ENCODE measurements at places on chromosomes 7 and 10.
A peak's percentile ranks its signal among the peaks of the same experiment; 100 is the strongest.

- peaks cover 5% of the 10 kb centered on the region for H3K27me3 ChIP-seq
- H3K4me3 ChIP-seq: no peak overlapping the region
- no peaks in the 10 kb centered on the region for H3K4me1 ChIP-seq
- H3K27ac ChIP-seq: no peak overlapping the region
- DNase-seq: no peak
Observed at GRCh38 chr10:128461991-128462390, 335.8 kb upstream of the MKI67 start.

DNA sequence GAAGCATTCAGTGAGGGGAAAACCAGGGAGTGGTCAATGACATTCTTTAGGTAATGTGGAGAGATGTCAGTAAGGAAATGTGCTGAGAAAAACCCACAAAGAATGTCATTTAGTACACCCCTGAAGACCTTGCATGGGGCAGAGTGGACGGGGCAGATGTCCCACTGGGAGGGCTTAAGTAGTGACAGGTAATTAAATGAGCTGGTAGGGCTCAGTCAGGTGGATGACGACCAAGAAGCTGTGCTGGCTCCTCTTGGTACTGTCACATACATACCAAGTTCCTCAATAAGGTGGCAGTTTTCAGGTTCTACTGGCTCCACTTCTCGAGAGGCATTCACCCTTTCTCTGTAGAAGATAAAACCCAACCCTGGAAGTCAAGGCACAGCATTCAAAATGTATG lies 1.8 kb downstream of the PON3 start:
- H3K27ac ChIP-seq: no peak overlapping the region
- peaks cover 21% of the 10 kb centered on the region for H3K27me3 ChIP-seq
- no peaks in the 10 kb centered on the region for H3K36me3 ChIP-seq

GRCh38 chr7:16590424-16590823 lies 55.1 kb downstream of the ANKMY2 start:
- no peaks in the 10 kb centered on the region for H3K36me3 ChIP-seq
- no peak overlapping the region for H3K4me3 ChIP-seq
- H3K4me1 ChIP-seq: peaks cover 3% of the 10 kb centered on the region
- DNase-seq: no peak
- H3K27me3 ChIP-seq: peaks cover 1% of the 10 kb centered on the region

GRCh38 chr10:86871563-86872183 lies 85.7 kb downstream of the MMRN2 start:
- H3K27ac ChIP-seq: no peak overlapping the region
- DNase-seq: no peak
- H3K36me3 ChIP-seq: peaks cover 4% of the 10 kb centered on the region
- H3K4me3 ChIP-seq: no peak overlapping the region
- H3K27me3 ChIP-seq: no peaks in the 10 kb centered on the region
- peaks cover 4% of the 10 kb centered on the region for H3K4me1 ChIP-seq

- no peak for DNase-seq
- no peak within 1 kb of the TSS for H3K4me3 ChIP-seq
- H3K27me3 ChIP-seq: peaks cover 7% of the 10 kb centered on the region
- no peaks in the 10 kb centered on the region for H3K4me1 ChIP-seq
- peaks cover 2% of the 10 kb centered on the region for H3K36me3 ChIP-seq
Observed at GRCh38 chr10:59176241-59177030, at the start of gene PHYHIPL. TSS of gene PHYHIPL (plus strand) at chr10:59176643. CDS start at chr10:59176854, 211 bp downstream.

GRCh38 chr7:34332006-34332405 lies 326.0 kb upstream of the NPSR1 start:
- no peaks in the 10 kb centered on the region for H3K4me1 ChIP-seq
- H3K4me3 ChIP-seq: no peak overlapping the region
- DNase-seq: no peak
- H3K27ac ChIP-seq: no peak overlapping the region
- no peaks in the 10 kb centered on the region for H3K36me3 ChIP-seq

- no peaks in the 10 kb centered on the region for H3K36me3 ChIP-seq
- DNase-seq: no peak
- no peaks in the 10 kb centered on the region for H3K27me3 ChIP-seq
- H3K27ac ChIP-seq: no peak overlapping the region
Observed at GRCh38 chr7:85781606-85782005, 594.8 kb upstream of the SEMA3D start.

DNA sequence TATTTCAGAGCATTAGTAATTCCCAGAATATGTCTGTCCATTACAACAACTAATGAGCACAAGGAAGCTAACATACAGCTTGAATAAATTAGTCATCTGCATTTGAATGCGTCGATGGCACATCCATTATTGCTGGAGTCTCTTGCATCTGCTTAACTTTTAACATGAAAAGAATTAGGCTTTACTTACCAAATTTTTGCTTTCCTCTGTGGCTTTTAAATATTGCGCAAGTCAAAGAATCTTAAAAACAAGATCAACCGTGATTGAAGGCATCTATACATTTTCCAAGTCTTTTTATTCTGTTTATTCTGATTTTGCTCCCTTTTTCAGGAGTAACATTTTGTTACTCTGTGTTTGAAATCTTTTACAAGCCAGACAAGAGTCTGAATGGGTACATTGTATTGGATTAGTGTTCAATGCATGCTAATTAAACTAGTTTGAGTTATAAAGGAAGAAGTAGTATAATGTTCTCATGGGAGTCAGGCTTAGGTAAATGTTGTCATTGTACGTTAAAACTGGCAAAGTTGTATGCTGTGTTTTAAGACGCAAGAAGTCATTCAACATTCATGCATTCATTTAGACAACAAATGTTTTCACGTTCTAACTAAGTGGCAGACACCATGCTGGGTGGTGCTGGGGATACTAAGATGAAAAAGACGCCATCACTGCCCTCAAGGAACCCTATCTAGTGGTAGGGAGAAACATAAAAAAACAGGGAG lies 4.0 kb upstream of the CACNB2 start:
- H3K27ac ChIP-seq: no peak overlapping the region
- H3K4me1 ChIP-seq: no peaks in the 10 kb centered on the region
- H3K27me3 ChIP-seq: peaks cover 1% of the 10 kb centered on the region
- H3K36me3 ChIP-seq: no peaks in the 10 kb centered on the region
- no peak overlapping the region for H3K4me3 ChIP-seq
- no peak for DNase-seq

GRCh38 chr7:31957090-31957720 lies 113.0 kb downstream of the PDE1C start:
- no peaks in the 10 kb centered on the region for H3K4me1 ChIP-seq
- no peaks in the 10 kb centered on the region for H3K36me3 ChIP-seq
- no peak for DNase-seq
- no peak overlapping the region for H3K27ac ChIP-seq
- no peak overlapping the region for H3K4me3 ChIP-seq

- H3K27ac ChIP-seq: no peak overlapping the region
- no peaks in the 10 kb centered on the region for H3K4me1 ChIP-seq
Observed at GRCh38 chr10:120012566-120012965, 120.0 kb downstream of the SEC23IP start.

GRCh38 chr10:70272925-70273316 lies 10.9 kb downstream of the NPFFR1 start:
- H3K27me3 ChIP-seq: peaks cover 4% of the 10 kb centered on the region
- DNase-seq: peak; percentile 9
- peaks cover 6% of the 10 kb centered on the region for H3K4me1 ChIP-seq
- H3K27ac ChIP-seq: no peak overlapping the region
- H3K4me3 ChIP-seq: peak overlapping the region; percentile 5

- H3K27ac ChIP-seq: peak overlapping the region; percentile 21
- H3K27me3 ChIP-seq: no peaks in the 10 kb centered on the region
- no peaks in the 10 kb centered on the region for H3K36me3 ChIP-seq
- no peak for DNase-seq
- peak overlapping the region; percentile 74 for H3K4me3 ChIP-seq
Observed at GRCh38 chr10:70480239-70480861, 1.8 kb downstream of the PALD1 start.

GRCh38 chr7:2008936-2009540 lies 223.7 kb downstream of the MAD1L1 start:
- no peaks in the 10 kb centered on the region for H3K27me3 ChIP-seq
- no peak for DNase-seq
- H3K36me3 ChIP-seq: peaks cover 16% of the 10 kb centered on the region
- no peak overlapping the region for H3K27ac ChIP-seq

GRCh38 chr10:124802313-124802675 lies 675 bp downstream of the ABRAXAS2 start:
- peaks cover 8% of the 10 kb centered on the region for H3K4me1 ChIP-seq
- H3K27me3 ChIP-seq: peaks cover 3% of the 10 kb centered on the region
- no peak for DNase-seq
- peak overlapping the region; percentile 86 for H3K4me3 ChIP-seq
- H3K36me3 ChIP-seq: no peaks in the 10 kb centered on the region

GRCh38 chr10:75505840-75506506 lies 74.5 kb downstream of the LRMDA start:
- no peak for DNase-seq
- peaks cover 11% of the 10 kb centered on the region for H3K27me3 ChIP-seq
- no peak overlapping the region for H3K27ac ChIP-seq
- no peaks in the 10 kb centered on the region for H3K36me3 ChIP-seq
- H3K4me1 ChIP-seq: no peaks in the 10 kb centered on the region

- no peak overlapping the region for H3K27ac ChIP-seq
- H3K4me3 ChIP-seq: no peak overlapping the region
- no peak for DNase-seq
- H3K4me1 ChIP-seq: no peaks in the 10 kb centered on the region
- H3K36me3 ChIP-seq: no peaks in the 10 kb centered on the region
Observed at GRCh38 chr10:69786791-69787190, 14.9 kb upstream of the COL13A1 start.

- peaks cover 21% of the 10 kb centered on the region for H3K36me3 ChIP-seq
- H3K27me3 ChIP-seq: no peaks in the 10 kb centered on the region
- H3K27ac ChIP-seq: no peak overlapping the region
- no peak overlapping the region for H3K4me3 ChIP-seq
- no peak for DNase-seq
Observed at GRCh38 chr10:74081941-74082718, 68.5 kb downstream of the AP3M1 start.

DNA sequence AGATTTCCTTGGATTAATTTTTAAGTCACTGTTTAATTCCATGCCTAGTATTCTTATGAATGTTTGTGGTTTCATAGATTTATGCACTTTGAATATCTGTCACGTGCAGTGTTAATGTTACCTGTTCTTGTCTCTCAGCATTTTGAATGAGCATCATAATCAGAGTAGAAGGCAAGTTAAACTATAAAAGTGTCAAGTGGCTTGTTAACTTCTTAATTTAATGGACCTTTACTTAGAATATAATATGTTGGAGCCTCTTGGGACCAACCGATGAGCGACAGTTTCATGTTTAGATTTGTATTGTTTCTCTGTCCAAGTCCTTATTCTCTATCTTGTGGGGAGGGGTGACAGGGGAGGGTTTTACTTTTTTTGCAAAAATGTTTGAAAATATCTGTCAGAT lies 50.6 kb upstream of the MTURN start:
- H3K4me3 ChIP-seq: no peak overlapping the region
- no peaks in the 10 kb centered on the region for H3K27me3 ChIP-seq
- H3K4me1 ChIP-seq: peaks cover 2% of the 10 kb centered on the region
- no peak for DNase-seq
- peaks cover 4% of the 10 kb centered on the region for H3K36me3 ChIP-seq

GRCh38 chr10:123896246-123896927 lies 4.8 kb upstream of the CPXM2 start:
- DNase-seq: no peak
- H3K27ac ChIP-seq: no peak overlapping the region
- peaks cover 3% of the 10 kb centered on the region for H3K4me1 ChIP-seq
- peaks cover 11% of the 10 kb centered on the region for H3K27me3 ChIP-seq

DNA sequence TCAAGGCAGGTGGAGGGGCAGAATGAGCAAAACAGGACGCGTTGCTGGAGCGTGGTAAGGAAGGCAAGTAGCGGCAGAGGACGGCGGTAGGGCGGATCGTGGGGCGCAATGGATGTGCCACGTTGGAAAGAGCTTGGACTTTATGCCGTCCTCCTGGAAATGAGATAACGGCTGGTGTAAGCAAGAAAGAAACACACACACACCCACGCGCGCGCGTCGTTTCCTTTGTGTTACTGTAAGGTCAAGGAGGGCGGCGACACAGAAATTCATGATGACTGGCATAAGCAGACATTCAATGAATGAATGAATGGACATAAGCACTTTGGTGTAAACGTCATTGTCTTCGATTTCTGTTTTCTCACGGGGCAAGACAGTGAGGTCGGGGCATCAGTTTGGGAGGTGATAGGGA lies 683 bp upstream of the ENTPD7 start:
- peaks cover 2% of the 10 kb centered on the region for H3K36me3 ChIP-seq
- peaks cover 19% of the 10 kb centered on the region for H3K4me1 ChIP-seq
- peak overlapping the region; percentile 66 for H3K27ac ChIP-seq
- no peak for DNase-seq

GRCh38 chr7:131602304-131602993 lies 46.0 kb upstream of the PODXL start:
- no peak for DNase-seq
- no peaks in the 10 kb centered on the region for H3K36me3 ChIP-seq
- H3K27ac ChIP-seq: no peak overlapping the region
- H3K4me1 ChIP-seq: no peaks in the 10 kb centered on the region
- H3K4me3 ChIP-seq: no peak overlapping the region

- no peak overlapping the region for H3K4me3 ChIP-seq
- no peaks in the 10 kb centered on the region for H3K36me3 ChIP-seq
- H3K4me1 ChIP-seq: no peaks in the 10 kb centered on the region
- no peaks in the 10 kb centered on the region for H3K27me3 ChIP-seq
- no peak for DNase-seq
- no peak overlapping the region for H3K27ac ChIP-seq
Observed at GRCh38 chr10:126732308-126732707, 61.8 kb upstream of the C10orf90 start.

GRCh38 chr7:2785071-2785500 lies 59.0 kb downstream of the GNA12 start:
- no peak for DNase-seq
- H3K4me1 ChIP-seq: peaks cover 19% of the 10 kb centered on the region
- no peak overlapping the region for H3K4me3 ChIP-seq
- no peaks in the 10 kb centered on the region for H3K27me3 ChIP-seq
- peaks cover 29% of the 10 kb centered on the region for H3K36me3 ChIP-seq
- no peak overlapping the region for H3K27ac ChIP-seq

GRCh38 chr7:112422842-112423496 lies 27.3 kb upstream of the IFRD1 start:
- H3K27ac ChIP-seq: no peak overlapping the region
- DNase-seq: no peak
- H3K4me1 ChIP-seq: peaks cover 11% of the 10 kb centered on the region

GRCh38 chr7:21076574-21076973 lies 289.9 kb upstream of the SP8 start:
- no peak overlapping the region for H3K27ac ChIP-seq
- no peaks in the 10 kb centered on the region for H3K36me3 ChIP-seq
- H3K27me3 ChIP-seq: peaks cover 3% of the 10 kb centered on the region
- H3K4me1 ChIP-seq: no peaks in the 10 kb centered on the region

DNA sequence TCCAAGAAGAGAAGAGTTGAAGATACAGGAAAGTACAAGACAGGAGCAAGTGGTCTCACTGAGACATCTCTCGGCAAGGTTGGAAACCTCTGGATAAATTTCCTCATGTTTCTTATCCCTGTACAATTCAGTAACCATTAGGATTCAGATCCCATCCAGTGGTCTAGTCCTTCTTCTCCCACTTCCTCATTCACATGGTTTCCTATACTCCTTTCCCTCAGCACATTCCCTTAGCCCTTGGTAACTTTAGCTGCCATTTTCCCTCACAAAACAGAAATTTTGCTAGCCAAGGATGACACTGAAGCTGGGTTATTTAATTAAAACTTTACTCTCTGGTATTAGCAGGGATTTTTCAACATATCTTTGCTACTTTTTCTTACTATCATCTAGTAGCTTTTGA lies 82.6 kb downstream of the CPED1 start:
- no peaks in the 10 kb centered on the region for H3K36me3 ChIP-seq
- no peak overlapping the region for H3K27ac ChIP-seq
- H3K4me3 ChIP-seq: no peak overlapping the region
- no peaks in the 10 kb centered on the region for H3K4me1 ChIP-seq

- H3K27ac ChIP-seq: no peak overlapping the region
- no peak for DNase-seq
- H3K4me1 ChIP-seq: no peaks in the 10 kb centered on the region
- peaks cover 6% of the 10 kb centered on the region for H3K36me3 ChIP-seq
- H3K27me3 ChIP-seq: no peaks in the 10 kb centered on the region
- no peak overlapping the region for H3K4me3 ChIP-seq
Observed at GRCh38 chr10:35003906-35004305, 86.2 kb downstream of the CUL2 start.

All from memory B cell (primary cell).